Right forelimb (tissue), 1 donor: ENCODE measurements at places on chromosomes 16 and 17.

- no peak for DNase-seq
Measured at GRCh38 chr16:71373073-71373472, 14.6 kb downstream of the CALB2 start.

- DNase-seq: peak; percentile 87
Measured at GRCh38 chr17:43846221-43846712, 709 bp upstream of the CD300LG start.

- no peak for DNase-seq
Measured at GRCh38 chr17:32551186-32551955, 64.6 kb downstream of the CDK5R1 start.

DNA sequence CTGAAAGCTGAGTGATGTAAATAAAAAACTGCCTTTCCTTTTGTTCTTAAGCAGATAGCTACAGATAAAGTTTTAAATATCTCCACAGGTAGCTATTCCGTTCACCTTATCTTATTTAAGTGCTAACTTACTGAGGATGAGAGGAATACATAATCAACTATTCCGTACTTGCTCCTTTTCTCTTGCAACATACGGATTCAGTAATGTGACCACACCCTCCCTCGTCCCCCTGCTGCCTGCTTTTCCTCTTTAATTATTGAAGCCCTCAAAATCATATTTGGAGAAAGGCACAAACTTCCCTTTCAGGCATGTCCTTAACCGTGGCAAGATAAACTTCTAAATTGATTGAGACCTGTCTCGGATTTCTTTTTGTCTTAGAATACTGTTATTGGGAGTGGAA is 101.4 kb downstream of the MAP2K4 start:
- DNase-seq: no peak

DNA sequence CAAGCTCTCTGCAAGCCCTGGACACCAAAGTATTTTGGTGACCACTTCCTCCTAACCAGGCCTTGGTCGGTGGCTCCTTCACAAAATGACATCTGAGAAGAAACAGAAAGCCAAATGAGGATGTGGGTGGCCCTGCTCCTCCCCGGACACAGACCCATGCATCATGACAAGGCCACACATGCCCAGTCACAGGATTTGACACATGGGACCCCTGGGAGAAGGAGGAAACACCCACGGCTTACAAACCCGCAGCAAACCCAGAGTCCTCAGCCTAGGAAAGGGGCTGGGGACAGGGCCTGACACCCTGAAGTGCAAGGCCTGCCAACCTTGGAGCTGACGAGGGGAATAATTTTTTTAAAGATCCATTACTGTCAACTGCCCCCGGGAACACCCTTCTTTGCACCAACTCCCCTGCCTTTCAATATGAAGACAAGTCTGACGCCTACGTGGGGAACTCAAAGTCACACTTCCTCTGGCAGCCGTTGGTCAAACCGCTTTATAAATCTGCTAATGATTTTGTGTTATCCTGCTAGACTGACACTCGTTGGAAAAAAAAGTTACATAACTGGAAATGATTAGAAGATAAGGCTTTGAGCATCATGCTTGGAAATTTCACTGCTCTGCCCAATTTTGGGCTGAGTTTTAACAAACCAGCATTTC is 41.3 kb downstream of the GAS7 start:
- DNase-seq: peak; percentile 52

- no peak for DNase-seq
Measured at GRCh38 chr16:13393816-13394215, 492.4 kb downstream of the SHISA9 start.

DNA sequence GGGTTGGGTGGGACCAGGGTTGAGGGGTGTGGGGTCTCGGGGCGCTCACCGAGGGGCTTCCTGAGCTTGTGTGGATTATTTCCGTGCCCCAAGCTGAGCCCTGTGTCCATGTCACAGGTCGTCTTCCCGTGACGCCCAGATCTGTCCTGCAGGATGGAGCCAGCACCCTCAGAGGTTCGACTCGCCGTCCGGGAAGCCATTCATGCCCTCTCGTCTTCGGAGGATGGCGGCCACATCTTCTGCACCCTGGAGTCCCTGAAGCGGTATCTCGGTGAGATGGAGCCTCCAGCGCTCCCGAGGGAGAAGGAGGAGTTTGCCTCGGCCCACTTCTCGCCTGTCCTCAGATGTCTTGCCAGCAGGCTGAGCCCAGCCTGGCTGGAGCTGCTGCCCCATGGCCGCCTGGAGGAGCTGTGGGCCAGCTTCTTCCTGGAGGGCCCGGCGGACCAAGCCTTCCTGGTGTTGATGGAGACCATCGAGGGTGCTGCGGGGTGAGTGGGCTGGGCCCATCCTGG is 1.0 kb downstream of the TELO2 start:
- no peak for DNase-seq

DNA sequence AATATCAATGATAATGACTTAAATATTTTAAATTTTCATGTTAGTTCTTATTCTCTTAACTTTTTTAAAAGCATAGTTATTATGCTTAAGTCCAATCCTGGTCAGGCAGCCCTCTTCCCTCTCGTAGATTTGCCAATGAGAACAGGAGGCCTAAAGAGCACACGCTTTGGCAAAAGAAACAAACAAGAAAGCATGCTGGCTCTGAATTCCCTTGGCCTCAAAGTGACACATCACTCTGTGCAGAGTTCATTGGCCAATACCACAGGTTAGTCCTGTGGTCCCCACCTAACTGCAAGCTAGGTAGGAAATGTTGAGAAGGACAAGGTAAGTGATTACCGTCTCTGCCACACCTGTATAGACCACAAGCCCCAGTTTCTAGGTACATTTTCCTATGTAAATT is 61.5 kb downstream of the MYO1D start:
- DNase-seq: no peak

GRCh38 chr17:3511852-3512504 is 36.2 kb downstream of the ASPA start:
- DNase-seq: no peak

- no peak for DNase-seq
Measured at GRCh38 chr17:75410141-75410540, 4.7 kb upstream of the GRB2 start.

- no peak for DNase-seq
Measured at GRCh38 chr17:395179-395578, 42.6 kb upstream of the RPH3AL start.

DNA sequence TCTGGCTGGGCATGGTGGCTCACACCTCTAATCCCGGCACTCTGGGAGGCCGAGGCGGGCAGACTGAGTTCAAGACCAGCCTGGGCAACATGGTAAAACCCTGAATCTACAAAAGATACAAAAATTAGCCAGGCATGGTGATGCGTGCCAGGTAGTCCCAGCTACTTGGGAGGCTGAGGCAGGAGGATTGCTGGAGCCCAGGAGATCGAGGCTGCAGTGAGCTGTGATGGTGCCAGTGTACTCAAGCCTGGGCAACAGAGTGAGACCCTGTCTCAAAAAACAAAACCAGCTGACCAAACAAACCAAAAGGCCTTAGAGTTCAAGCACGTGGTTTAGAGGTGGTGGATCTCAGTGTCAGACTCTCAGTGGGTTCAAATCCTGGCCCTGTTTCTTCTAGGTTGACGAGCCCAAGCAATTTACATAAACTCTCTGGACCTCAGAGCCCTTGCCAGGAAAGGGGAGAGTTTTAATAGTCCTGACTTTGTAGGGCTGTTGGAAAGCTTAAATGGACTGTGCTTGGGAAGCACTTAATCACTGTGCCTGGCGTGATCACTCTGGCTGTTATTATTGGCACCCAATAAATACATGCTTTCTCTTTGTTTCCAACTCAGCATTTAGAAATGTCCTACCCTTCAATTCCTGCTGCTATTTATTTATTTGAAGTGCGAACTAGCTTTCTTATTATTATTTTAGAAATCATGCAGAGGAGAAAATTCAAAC is 44.7 kb downstream of the ABCC1 start:
- DNase-seq: no peak

DNA sequence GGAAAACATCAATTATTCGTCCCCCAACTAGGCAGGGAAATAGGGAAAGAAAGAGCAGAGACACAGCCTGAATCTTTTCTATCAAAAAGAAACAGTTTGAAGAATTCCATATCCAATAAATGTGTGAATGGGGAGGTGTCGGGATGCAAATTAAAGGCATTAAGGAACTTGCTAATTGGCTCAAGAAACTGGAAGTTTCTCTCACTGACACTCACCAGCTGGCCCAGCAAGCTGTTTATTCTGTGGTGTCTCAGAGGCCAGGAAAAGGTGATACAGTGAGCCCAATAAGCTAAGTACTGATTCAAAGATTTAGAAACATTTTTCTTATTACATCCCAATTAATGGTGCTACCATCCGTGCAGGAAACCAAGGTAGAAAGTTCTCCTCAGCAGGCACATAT is 104.4 kb upstream of the CLEC3A start:
- no peak for DNase-seq
